Forelimb muscle (tissue), 1 donor: ENCODE measurements at places on chromosomes 6 and 20.

DNA sequence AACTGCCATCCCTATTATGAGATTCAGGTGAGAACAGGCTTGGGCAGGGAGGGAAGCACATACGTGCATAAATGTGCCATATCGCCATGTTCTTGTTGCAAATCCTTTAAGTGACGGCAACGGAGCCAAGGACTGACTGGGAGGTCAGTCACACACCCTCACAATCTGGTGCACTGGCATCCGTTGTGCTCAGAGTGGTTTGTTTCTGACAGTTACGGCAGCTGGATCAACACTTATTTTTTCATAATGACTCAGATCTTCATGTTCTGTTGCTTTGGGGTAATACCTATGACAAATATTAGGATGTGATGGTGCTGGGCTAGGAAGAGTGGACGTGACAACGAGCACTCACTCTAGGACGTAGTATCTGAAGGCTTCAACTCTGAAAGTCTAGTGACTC, 56.2 kb upstream of the PREP start:
- no peak for DNase-seq

DNA sequence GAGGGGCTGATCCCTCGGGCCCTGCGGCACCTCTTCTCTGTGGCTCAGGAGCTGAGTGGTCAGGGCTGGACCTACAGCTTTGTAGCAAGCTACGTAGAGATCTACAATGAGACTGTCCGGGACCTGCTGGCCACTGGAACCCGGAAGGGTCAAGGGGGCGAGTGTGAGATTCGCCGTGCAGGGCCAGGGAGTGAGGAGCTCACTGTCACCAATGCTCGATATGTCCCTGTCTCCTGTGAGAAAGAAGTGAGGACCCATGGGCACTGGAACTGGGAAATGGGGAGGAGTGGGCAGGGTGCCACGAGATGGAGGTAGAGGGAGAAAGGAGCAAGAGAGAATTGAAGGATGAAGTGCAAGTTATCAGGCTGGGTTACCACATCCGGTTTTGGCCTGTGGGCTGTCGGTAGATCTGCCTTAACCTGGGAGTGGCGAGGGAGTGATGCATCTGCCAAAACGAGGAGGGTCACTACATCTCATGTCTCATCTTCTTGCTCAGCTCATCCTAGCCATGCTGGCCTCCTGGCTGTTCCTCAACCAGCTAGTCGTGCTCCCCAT, 5.4 kb upstream of the PHF1 start:
- no peak for DNase-seq

DNA sequence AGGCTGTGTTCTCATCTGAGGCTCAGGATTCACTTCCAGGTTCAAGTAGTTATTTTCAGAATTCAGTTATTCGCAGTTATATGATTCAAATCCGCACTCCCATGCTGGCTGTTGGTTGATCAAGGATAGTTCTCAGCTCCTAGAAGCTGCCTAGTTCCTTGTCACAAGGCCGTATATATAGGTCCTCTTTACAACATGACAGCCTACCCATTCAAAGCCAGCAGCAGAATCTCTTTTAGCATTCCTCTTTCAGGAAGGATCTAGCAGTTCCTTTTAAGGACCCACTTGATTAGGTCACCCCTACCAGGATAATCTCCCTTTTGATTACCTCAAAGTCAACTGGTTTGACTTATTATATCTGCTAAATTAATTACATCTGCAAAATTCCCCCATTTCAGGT, 23.8 kb upstream of the LAMP5 start:
- DNase-seq, result no peak

- DNase-seq, result no peak
Observed at GRCh38 chr6:1915226-1915625, 305.5 kb downstream of the FOXC1 start.

- no peak for DNase-seq
Observed at GRCh38 chr6:107144666-107145065, 29.4 kb upstream of the BEND3 start.

- no peak for DNase-seq
Observed at GRCh38 chr6:41579088-41579610, 33.0 kb downstream of the FOXP4 start.

DNA sequence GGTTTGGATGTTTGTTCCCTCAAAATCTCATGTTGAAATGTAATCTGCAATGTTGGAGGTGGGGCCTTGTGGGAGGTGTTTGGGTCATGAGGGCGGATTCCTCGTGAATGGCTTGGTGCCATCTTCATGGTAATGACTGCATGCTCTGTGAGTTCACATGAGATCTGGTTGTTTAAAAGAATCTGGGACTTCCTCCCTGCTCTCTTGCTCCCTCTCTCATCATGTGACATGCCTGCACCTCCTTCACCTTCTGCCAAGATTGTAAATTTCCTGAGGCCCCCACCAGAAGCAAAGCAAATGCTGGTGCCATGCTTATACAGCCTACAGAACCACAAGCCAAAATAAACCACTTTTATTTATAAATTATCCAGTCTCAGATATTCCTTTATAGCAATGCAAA, 250.3 kb upstream of the PLN start:
- DNase-seq, result no peak

DNA sequence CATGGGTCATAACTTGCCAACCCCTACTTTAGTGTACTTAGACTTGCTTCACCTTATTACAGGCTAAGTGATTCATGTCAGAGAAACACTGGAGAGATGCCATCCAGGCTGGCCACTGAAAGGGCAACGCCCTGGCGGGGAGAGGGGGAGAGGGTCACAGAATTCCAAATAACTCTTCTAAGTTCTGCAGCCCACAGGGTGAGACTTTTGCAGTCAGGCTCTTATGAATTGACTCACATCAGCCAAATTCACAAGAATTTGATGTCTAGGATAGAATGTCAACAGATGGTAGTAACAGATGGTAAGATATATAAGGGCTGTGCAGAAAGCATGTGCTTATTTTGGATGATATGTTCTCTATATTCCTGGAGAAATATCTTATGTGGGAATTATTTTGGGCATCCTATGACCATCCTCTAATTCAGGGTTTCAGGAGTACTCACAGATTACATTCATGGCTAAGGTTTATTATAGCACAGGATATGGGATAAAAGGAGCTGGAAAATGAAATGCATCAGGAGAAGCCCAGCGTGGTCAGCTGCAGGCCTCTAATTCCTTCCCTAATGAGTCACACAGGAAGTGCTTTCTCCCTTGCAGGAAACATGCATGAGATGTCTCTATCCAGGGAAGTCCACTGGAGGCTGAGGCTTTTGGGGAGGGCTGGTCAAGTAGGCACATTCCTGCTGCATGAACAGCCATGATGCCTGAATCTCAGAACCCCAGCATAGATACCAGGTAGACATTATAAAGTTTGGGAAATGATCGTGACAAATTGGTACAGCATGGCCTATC, 58.7 kb upstream of the RIN2 start:
- no peak for DNase-seq

- no peak for DNase-seq
Observed at GRCh38 chr20:38170826-38171674, 6.0 kb upstream of the TGM2 start.

DNA sequence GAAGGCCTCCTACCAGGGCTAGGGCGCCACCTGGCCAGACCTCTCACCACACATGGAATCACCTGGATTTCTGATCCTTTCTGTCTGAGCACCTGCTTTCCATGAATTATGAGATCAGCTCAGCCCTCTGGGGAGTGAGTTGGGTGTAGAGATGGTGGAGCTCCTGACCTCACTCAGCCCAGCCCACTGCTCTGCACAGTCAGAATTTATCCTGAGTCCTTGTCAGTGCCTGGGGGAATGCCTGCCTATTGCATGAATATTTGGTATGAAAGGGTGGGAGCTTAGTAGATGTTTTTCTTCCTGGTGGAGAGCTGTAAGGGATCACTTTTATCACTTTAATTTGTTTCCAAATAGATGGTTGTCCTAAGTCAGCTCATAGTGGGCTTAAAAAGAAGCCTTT, 47.5 kb downstream of the DTD1 start:
- DNase-seq, result no peak

DNA sequence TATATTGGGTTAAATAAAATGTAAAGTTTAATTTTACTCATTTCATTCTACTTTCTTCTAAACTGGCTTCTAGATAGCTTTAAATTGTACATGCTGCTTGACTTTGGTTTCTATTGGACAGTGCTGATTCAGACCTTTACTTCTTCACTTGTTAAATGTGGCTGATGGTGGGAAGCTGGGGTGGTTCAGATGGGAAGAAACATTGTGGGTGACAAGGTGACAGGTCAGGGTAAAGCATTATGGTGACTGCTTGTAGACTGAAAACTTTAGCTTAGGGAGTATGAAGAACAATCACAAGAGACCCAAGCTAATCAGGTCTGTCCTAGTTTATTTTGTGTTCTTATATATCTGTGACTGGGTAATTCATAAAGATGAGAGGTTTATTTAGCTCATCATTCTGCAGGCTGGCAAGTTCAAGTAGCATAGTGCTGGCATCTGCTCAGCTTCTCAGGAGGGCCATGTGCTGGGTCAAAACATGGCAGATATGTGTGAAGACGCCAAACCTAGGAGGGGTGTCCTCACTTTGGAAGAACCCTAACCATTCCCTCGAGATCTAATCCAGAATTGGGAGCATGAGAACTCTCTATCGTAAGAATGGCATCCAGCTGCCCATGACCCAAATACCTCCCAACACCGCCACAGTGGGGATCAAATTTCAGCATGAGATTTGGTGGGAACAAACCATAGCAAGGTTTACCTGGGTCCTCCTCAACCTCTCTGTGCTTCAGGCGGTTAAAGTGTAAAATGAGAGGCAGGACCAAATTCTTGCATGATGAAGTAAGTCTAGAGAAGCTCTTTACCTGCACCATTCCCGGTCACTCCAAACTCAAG, 102.8 kb downstream of the FYN start:
- DNase-seq, result no peak

- peak; percentile 41 for DNase-seq
Observed at GRCh38 chr6:22828179-22829062, 259.1 kb downstream of the HDGFL1 start.

- DNase-seq, result no peak
Observed at GRCh38 chr6:145525038-145525437, 210.3 kb downstream of the EPM2A start.

DNA sequence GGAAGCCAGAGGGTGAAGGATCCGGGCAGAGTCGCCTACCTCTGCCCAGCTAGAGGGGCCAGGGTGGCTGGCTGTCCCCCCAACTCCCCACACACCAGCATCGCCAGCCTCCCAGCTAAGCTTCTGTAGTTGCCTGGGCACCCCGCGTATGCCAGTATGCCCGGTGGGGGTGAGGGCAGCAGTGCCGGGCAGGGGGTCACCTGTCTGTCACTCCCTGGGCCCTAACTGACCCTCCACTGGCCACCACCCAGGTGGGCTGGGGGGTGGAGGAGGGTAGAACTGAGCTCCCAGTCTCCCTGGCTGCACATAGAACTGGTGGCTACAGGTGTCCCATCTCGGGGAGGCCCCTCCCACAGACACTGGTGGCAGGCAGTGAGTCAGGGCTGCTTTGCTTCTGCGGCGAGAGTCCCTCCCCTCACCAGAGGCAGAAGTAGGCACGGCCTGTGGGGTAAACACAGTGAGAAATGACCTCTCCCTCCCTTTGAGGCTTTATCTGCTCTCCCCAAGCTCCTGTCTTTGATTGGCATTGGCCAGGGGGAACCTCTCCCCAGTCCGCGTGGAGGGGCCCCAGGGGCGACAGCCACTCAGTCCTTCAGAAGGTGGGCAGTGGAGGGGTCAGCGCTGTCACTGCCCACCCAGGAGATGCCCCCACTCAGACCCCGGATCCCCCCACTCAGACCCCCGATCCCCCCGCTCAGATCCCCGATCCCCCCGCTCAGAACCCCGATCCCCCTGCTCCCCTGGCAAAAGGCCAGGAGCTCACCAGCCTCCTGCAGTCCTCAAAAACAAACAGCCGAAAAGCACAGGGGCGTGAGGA, 2.5 kb downstream of the NTSR1 start:
- no peak for DNase-seq

- DNase-seq, result no peak
Observed at GRCh38 chr6:16181439-16182297, 52.8 kb downstream of the MYLIP start.

- no peak for DNase-seq
Observed at GRCh38 chr20:63889241-63890200, 5.4 kb upstream of the DNAJC5 start.

GRCh38 chr6:115830895-115831294, 229.8 kb downstream of the FRK start:
- no peak for DNase-seq

DNA sequence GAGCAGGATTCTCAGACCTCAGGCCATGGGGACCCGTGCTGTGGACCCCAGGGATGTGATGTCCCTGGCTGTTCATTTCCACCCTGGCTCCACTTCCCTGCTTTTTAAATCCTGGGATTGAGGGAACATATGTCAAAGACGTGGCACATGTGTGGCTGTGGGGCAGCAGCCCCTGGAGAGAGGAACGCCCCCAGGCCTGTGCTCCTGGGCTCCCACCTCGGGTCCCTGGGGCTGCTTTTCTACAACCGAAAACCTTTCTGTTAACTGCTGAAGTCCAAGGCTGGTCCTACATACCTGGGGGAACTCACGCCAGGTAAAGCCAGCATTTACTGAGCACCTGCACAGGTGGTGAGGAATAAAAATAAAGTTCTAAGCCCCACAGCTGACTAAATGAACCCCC, 102.3 kb upstream of the FRMD1 start:
- no peak for DNase-seq
